ENCODE measurements at places on chromosomes 13 and 19. TPM values are rescaled to one million over a fixed set of nuclear protein-coding genes. Genes with fewer than 3 reads are reported as not detected.
A peak's percentile ranks its signal among the peaks of the same experiment; 100 is the strongest.

SUGP2 gene
- 47.5 TPM for polyA plus RNA-seq

ALG5 gene
- polyA plus RNA-seq, result 54.5 TPM

LDLR gene
- polyA plus RNA-seq, result 17.6 TPM

IRGC gene
- polyA plus RNA-seq, result not detected

TMEM143 gene
- polyA plus RNA-seq, result 15.7 TPM

TLE2 gene
- polyA plus RNA-seq, result 28.2 TPM

LRRC8E gene
- polyA plus RNA-seq, result 2.2 TPM

ZNF616 gene
- polyA plus RNA-seq, result 3.2 TPM

MBNL2 gene
- polyA plus RNA-seq, result 18.8 TPM

TEAD2 gene
- 15.7 TPM for polyA plus RNA-seq

MADCAM1 gene
- 0.77 TPM for polyA plus RNA-seq

DLL3 gene
- 0.17 TPM for polyA plus RNA-seq

HPN gene
- polyA plus RNA-seq, result 331 TPM

GRCh38 chr13:65783383-65783782 lies 1446.8 kb downstream of the PCDH9 start:
- DNase-seq, result peak; percentile 60

- DNase-seq, result no peak
Observed at GRCh38 chr13:98222081-98222554, 45.0 kb upstream of the RNF113B start.

DNA sequence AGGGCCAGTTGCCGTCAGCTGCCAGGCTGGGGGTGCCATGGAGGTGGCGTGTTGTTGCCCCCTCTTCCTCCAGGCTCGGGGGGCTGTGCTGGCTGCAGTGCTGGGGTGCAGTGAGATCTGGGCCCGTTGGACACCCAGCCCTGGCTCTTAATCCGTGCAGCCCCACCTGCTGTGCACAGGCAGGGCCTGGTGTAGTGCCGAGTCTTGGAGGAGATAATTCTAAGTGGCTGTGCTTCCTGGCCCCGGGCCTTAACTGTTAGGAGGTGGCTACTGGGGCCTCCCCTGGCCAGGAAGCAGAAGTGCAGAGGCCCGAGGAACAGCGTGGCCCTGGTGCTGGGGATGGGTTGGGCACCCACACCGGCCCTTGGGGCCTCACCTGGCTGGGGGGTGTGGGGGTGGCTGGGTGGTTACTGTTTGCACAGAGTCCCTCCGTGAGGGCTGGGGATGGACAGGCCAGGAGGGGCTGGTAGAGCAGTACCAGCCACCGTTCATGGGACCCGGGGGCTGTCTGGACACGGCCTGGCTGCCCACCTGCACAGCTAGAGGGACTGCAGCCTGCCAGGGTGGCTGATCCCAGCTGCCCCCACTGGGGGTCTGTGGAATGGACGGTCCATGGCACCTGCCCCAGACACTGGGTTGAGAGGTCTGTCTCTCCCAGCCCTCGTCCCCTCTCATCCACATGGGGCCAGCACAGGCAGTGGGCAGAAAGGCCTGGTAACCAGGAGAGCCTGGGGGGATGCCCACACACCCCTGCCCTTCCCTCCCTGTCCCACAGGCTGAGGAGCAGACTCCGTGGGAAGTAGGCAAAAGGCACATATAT lies 3.3 kb downstream of the GPX4 start:
- DNase-seq, result no peak

- DNase-seq, result no peak
Observed at GRCh38 chr13:33956346-33956745, 138.4 kb downstream of the RFC3 start.

- no peak for DNase-seq
Observed at GRCh38 chr13:38564256-38565150, 122.4 kb upstream of the FREM2 start.

GRCh38 chr13:104106705-104107393 lies 1040.6 kb upstream of the SLC10A2 start:
- DNase-seq, result peak; percentile 15

GRCh38 chr19:54315956-54316355 lies 3.0 kb upstream of the LILRA5 start:
- no peak for DNase-seq

- DNase-seq, result no peak
Observed at GRCh38 chr13:43522788-43523187, 264.0 kb downstream of the ENOX1 start.

GRCh38 chr13:27359199-27359821 lies 65.1 kb upstream of the GTF3A start:
- DNase-seq, result peak; percentile 71

DNA sequence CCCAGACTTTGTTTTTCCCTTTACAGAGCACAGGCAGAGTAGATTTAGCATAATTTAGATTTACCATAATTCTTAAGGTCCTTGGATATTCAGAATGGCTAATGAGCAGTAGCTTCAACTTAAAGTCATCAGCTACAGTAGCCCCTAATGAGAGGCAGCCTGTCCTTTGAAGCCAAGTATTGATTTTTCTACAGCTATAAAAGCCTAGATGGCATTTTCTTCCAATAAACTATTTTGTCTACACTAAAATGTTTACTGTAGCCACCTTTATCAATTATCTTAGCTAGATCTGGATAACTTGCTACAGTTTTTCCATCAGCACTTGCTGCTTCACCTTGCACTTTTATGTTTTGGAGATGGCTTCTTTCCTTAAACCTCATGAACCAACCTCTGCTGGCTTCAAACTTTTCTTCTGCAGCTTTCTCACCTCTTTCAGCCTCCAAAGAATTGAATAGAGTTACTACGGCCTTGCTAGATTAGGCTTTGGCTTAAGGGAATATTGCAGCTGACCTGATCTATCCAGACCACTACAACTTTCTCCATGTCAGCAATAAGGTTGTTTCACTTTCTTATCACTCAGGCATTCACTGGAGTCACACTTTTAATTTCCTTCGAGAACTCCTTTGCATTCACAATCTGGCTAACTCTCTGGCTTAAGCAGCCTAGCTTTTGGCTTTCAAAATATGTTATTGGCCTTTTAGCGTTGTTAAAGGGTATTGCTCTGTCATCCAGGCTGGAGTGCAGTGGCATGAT lies 26.6 kb downstream of the BRD4 start:
- DNase-seq, result no peak
